NCI-H1048 (cell line): ENCODE measurements at places on chromosomes 12 and 14.
A peak's percentile ranks its signal among the peaks of the same experiment; 100 is the strongest.

DNA sequence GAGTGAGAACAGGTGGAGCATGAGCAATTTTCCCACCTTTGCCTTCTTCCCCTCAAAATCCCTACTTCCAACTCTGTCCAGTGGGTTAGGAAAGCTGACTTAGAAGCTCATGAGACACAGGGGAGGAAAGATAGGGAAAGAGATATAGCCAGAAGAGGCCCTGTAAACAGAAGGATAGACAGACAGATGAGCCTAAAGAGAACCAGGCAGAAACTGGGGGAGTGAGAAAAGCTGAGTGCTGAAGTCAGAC, 5.0 kb downstream of the AJUBA start:
- no peak for DNase-seq

- DNase-seq = no peak
Observed at GRCh38 chr14:25042362-25043299, 7.3 kb downstream of the STXBP6 start.

GRCh38 chr12:66964629-66965028, 285.8 kb upstream of the GRIP1 start:
- DNase-seq = no peak

- no peak for DNase-seq
Observed at GRCh38 chr12:121774968-121775474, 18.5 kb downstream of the RHOF start.

DNA sequence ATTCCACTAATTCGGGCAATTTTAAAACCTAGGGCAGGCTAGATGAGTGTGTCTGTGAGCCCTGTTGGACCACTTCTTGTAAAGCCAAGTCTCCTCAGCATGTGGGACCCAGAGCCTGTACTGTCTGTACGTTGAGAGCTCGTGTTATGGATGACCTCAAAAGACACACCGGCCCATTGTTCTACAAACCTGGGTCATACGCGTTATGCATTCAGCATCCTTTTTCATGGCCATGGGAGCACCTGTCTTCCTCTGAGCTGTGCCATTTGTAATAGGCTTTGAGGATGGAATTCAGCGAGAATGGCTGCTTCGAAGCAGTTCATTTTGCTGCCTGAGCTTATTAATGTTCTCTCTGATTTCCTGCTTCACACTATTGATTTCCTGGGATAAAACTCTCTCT, 15.0 kb downstream of the WSCD2 start:
- DNase-seq = no peak

- no peak for DNase-seq
Observed at GRCh38 chr14:69287098-69288010, 27.4 kb downstream of the GALNT16 start.

DNA sequence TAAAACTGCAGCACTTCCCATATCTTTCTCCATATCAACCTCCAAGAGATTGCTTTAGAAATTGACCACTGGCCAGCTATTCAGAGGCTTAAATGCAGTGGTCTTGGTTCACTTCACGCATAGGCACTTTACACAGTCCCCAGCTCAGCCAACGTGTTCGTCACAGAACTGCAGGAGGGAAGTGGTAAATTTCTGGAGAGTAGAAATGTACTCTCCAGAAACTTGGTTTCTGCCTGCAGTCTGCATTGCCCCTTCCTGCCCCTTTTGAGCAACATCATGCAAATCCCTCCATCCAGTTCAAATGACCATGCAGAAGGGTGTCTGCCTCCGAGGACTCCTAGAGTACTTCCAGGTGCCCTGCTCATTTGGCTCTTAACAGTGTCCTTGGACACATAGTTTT, 42.7 kb upstream of the NEDD1 start:
- no peak for DNase-seq

DNA sequence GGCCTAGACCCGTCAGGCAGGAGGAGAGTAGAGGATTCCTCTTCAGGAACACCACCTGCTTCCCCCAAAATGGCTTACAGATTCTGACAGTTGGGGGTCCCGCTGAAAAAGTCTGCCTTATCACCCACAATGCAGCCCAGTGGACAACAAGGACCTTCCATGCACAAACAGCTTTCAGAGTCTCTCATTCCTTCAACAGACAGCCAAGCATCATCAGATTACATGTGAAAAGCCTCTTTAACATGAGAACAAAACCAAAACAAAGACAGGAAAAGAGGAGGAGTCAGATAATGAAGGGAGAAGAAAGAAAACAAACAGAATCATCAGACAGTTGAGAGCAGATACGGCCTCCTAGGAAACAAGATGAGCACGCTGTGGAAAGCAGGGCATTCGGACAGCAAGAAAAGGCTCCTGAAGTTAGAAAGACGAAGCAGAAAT, 18.3 kb downstream of the KCTD10 start:
- DNase-seq = no peak

GRCh38 chr12:3381059-3382047, 109.7 kb upstream of the PRMT8 start:
- no peak for DNase-seq

DNA sequence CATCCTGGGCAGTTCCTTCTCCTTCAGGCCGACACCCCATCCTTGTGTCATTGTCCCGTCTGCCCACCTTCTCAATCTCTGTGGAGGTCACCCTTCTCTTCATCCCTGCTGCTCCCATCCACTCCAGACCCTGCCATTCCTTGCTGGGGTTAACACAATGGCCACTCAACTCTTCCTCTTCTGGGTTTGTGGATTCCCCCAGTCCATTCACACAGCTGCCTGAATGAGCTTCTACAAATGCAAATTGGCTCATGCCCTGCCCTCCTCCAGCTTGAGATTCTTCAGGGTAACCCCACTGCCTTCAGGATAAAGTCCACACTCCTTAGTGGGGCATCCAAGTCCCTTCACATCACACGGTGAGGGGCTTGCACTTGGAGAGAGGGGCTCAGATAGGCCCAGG, 17.2 kb upstream of the PRMT8 start:
- no peak for DNase-seq

DNA sequence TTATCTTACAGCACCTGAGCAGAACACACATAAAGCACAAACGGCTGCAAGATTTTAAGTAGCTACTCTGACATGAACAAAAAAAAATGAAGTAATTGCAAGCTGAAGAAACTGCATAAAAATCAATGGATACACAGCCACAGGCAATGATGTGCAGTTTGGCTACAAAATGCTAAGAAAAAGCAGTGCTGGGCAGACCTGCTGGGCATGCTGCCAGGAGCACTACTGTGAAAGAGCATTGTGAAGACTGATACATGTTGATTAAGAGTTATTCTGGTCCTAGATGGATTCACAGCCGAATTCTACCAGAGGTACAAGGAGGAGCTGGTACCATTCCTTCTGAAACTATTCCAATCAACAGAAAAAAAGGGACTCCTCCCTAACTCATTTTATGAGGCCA, 20.1 kb upstream of the RTN1 start:
- no peak for DNase-seq

- peak; percentile 20 for DNase-seq
Observed at GRCh38 chr12:121095544-121096198, 37.0 kb upstream of the P2RX7 start.

DNA sequence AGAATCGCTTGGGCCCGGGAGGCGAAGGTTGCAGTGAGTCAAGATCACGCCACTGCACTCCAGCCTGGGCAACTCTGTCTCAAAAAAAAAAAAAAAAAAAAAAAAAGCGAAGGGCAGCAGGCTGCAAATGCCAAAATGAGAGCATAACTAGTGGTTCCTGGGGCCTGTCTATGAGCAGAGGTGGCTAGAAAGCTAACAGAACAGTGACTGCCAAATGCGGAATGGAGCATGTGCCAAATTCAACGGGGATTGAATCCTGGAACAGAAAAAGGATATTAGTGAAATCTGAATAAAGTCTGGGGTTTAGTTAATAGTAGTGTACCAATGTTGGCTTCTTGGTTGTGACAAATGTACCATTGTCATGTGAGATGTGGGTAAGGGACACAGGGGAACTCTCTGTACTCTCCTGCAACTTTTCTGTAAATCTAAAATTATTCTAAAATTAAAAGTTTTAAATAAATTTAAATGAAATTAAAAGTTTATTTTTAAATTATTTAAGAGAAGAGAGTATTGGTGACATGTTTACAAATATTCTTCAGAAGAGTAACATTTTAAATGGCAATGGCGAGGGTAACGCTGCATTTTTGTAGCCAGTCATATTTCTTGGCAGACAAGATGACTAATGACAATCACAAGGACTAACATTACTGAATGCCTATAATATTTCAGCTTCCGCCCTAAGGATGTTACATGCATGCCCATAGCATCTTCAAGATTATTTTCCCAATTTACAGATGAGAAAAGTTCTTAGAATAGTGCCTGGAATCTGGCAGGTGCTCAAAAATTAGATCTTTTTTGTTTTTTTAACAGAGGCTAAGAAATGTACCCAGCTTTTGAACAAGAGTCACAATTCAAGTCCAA, 28.9 kb upstream of the NUDT4 start:
- DNase-seq = no peak

DNA sequence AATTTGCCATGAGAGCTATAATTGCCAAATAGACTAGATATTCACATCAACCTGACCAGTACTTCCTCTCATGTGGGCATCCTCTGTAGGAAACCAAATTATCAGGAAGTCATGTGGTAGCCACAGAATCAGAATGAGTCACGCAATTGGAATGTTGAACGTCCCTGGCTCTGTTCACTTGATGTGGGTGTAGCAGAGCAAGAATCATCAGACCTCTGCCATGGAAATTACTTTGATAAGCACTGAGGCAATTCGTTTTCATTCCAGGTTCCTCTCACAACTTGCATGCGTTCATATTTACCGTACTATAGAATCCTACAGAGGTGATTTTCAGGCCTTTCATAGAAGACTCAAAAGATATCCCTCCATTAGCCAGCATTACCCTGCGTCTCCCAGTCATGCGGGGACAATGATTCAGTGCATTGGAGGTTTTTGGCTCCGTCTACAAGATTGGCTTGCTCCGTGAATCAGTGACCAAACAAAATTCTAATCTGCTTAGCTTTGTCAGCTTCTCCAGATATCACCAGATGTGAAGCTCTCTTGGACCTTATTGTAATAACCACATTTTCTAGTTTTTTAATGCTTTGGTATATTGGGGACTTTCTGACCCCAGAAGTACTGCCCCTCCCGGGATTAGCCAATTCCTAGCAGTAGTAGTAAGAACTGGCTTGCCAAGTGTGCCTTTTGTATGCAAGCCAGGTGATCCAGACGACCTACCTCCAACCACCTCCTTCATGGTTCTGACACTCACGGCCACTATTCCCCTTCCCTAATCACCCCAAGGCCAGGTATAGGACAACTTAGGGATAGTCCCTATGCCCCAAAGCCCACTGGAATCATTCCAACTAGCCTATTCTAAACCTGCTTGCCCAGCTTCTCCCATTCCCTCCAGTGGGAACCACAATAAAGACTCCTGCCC, 133.4 kb downstream of the KICS2 start:
- DNase-seq = peak; percentile 48

DNA sequence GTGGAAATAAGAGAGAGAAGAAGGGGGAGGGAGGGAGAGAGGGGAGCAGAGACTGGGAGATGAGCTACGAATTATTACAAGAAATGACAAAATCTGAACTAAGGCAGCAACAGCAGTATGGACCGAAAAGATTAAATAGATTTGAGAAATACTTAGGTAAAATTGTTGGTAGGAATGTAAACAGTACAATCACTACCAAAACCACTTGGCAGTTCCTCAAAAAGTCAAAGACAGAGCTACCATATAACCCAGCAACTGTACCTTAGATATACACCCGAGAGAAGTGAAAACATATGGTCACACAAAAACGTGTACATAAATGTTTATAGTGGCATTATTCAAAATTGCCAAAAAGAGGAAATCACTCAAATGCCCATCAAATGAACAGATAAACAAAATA, 14.1 kb downstream of the KRAS start:
- DNase-seq = no peak

- no peak for DNase-seq
Observed at GRCh38 chr12:93902736-93903562, 225.8 kb downstream of the CRADD start.

- no peak for DNase-seq
Observed at GRCh38 chr12:130054803-130055202, 107.5 kb upstream of the FZD10 start.

- no peak for DNase-seq
Observed at GRCh38 chr12:127728285-127728684, 538.7 kb upstream of the TMEM132C start.

- no peak for DNase-seq
Observed at GRCh38 chr12:62976110-62976662, 41.2 kb upstream of the PPM1H start.

- no peak for DNase-seq
Observed at GRCh38 chr12:132498931-132499330, 9.0 kb downstream of the FBRSL1 start.

DNA sequence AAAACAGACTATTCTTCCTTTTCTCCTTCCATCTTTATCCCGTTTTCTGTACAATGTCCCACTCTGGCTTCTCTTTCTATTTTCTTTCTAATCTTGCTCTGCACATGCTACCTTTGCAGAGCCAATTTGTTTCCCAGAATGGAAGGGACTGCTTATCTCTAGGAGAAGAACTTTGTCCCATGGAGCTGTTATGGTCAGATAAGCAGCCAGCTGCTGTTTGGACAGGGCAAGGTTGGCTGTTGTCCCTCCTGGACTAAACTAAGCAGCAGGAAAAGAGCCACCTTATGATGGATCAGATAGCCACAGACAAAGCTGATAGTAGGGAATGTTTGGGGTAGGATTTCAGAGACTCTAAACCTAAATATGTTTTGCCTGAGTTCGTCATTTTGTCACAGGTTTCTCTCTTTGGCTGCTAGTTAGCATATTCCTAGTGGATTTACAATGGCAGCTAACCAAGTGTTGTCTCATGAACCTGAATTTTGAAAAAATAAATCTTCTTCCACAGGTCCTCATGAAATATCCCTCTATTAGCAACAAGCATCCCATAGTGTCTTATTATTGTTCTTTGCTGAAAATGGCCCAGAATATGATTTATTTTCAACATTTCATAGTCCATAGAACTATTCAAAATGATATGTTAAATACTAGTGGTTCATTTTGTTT, 262.8 kb downstream of the SLC16A7 start:
- no peak for DNase-seq

GRCh38 chr12:92803903-92804302, 101.1 kb downstream of the PLEKHG7 start:
- no peak for DNase-seq

DNA sequence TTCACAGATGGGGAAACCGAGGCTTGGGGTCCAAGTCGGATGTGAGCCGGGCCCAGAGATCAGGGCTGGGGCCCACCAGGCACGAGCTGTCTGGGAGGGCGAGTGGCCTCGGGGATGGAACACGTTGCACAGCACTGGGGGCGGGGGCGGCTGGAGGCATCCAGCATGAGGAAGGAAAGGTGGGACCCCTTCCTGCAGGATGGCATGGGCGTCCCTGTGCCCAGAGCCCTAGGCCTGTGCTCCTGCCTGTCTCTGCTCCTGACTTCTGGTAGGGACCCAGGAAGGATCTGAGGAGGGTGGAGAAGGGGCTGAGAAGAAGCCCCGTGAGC, 183.4 kb downstream of the KIF26A start:
- DNase-seq = no peak

DNA sequence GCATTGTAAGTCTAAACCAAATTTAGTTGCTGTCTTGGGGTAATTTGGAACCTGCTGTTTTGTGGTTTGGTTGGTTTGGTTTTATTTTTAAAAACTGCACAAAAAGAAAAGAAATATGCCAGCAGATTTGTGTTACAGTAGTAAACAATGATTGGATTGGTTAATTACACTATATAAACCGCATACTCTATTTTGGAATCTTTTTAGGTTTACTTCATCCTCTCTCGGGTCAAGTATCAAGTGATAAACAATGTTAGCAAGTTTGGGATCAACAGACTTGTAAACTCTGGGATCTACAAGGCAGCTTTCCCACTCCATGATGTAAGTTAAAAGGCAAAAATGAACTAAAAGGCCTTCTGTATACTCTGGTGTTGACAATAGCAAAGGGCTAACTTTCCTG, 132.4 kb downstream of the ANO6 start:
- DNase-seq = no peak
